ENCODE measurements at places on chromosomes 6 and 20.

GRCh38 chr6:37155394-37156312 lies 14.3 kb upstream of the PIM1 start:
- peak; percentile 38 for DNase-seq

- no peak for DNase-seq
These were observed 10.5 kb upstream of the EPB41L2 start for GRCh38 chr6:131073577-131073976.

DNA sequence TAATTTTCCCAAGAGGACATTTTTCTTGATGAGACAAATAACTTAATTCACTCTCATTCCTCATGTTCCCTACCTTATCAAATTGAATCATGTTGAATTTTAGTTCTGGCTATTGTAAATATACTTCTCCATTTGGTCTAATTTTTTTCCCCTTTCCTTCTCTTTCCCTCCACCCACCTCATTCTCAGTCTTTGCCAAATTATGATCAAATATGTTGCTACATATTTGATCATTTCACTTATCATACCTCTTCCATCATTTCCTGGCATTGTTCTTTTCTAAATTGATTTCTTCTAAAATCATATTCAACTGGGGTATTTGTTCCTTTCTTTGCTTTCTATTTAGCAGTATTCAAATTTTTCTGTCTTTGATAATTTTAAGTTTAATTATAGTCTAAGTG lies 52.3 kb downstream of the HDGFL1 start:
- DNase-seq, result no peak

DNA sequence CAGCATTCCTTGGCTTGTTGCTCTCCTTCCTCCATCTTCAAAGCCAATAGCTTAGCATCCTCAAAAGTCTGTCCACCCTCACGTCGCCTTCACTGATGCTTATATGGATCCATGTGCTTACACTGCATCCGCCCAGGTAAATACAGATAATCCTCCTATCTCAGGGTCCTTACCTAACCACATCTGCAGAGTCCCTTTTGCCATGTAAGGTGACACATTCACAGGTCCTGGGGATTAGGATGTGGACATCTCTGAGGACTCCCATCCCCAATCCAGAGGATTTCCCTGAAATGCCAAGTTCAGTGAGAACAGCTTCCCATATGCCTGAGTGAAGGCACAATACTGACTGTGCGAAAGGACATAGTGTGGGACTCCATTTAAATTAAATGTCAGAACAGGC lies 25.4 kb downstream of the FKBP1A start:
- no peak for DNase-seq

- DNase-seq, result no peak
These were observed 44.5 kb upstream of the IL20RA start for GRCh38 chr6:137089305-137089704.

All from stimulated activated CD4-positive, alpha-beta T cell treated with anti-CD3 and anti-CD28 coated beads, Interleukin-15, amount 100 ng/mL, for 1 hour (primary cell).